ENCODE measurements at places on chromosomes 11 and 22.

DNA sequence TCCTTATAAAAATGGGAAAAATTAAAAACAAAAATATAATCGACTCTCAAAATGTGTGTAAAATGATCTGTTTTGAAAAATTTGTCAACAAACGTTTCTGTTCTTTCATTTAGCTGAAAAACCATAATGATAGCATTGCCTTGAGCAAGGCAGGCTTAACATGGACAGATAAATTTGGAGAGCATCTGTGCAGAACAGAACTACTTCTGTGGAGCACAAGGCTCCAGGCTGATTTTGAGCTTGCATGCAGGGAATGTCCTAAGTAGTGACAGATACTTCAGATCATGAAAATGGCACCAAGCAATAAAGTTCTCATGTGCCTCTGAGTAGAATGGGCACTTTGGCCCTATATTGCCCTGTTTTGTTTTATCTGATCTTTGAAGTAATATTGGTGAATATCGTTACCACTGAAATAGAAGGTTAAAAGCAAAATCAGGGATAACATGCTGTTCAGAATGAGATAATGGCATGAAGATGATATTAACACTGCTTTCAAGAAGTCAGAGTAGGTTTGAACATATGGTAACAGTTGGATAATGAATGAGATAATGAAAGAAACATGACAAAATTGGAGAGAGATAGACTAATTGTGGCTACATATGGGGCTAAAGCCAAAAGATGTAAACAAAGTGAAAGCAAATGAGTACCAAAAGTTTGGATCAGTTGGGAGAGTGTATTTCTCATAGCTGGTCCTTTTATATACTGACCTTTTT is 730.5 kb upstream of the CCDC179 start:
- no peak for DNase-seq

- DNase-seq: no peak
These were observed 502.1 kb downstream of the MN1 start for GRCh38 chr22:27299181-27300085.

DNA sequence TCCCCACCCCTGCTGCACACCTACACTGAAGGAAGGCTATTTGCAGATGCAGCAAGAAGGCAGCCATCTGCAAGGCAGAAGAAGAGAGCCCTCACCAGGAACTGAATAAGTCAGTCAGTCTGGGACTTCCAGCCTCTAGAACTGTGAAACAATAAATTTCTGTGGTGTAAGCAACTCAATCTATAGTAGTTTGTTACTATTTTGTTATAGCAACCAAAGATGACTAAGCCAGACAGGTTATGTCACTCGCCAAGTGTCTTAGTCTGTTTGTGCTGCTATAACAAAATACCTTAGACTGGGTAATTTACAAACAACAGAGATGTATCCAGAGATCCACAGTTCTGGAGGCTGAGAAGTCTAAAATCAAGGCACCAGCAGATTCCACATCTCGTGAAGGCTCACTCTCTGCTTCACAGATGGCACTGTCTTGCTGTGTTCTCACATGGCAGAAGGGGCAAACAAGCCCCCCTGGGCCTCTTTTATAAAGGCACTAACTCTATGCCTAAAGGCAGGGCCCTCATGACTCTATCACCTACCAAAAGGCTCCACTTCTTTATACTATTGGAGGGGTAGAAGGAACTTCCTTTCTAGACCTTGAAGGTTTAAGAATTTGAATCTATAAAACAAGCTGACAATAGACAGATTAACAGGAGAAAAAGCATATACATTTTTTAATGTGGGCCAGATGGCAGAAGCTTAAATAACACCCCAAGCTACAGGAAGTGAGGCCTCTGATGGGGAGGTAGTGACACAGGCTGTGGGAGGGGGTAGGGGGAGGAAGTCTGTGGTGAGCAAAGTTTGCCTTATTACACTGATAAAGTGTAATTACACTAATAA is 12.3 kb downstream of the APOL6 start:
- peak; percentile 39 for DNase-seq

DNA sequence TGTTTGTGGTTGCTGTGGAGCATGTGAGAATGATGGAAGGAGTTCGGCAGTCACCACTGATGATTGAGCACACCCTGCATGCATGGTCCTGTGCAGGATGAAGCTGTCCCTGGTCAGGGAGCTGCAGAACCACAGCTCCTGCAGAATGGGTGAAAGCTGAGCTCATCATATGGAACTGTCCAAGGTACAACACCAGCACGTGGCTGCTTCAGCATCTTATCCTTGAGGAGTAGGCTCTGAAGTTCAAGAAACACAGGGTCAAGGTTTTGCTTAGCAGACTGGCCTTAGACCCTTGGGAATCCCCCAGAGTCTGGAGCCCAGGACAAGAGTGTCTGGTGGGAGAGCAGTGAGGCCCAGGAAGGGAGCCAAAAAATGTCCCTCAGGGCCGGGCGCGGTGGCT is 182.4 kb upstream of the LARGE1 start:
- no peak for DNase-seq

GRCh38 chr22:32628628-32629572 is 154.3 kb downstream of the FBXO7 start:
- no peak for DNase-seq
